ENCODE measurements at places on chromosomes 5 and 9.
A peak's percentile ranks its signal among the peaks of the same experiment; 100 is the strongest.

DNA sequence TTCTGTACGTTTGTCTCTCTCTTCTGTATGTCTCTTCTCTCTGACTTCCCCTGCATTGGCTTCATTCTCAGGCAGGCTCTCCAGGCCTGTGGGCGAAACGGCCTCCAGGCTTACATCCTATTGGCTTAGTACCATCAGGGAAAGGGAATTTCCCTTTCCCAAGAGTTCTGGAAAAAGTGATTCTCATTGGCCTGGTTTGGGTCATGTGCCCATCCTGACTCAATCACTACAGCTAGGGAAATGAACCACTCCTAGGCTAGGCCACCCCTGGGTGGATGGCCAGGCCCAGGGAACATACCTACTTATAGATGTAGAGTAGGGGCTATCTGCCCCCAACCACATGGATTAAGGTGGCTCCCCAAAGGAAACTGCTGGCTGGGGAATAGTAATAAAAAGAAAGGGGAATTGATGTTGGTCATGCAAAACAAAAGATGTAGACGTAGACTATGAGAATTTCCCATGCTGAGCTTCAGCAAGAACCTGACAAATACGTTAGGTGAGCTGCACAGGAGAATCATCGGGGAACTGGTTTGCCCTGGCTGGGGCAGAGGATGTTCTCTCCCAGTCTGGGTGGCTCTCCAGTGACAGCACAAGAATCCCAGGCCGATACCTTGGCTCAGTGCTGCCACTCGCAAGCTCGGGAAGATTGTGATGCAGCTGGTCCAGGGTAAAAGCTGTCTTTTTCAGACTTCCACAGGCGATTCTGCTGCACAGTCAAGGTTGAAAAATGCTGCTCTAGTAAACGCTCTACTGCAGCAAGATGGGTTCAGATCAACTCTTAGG lies 3.7 kb upstream of the EGR1 start:
- DNase-seq, result no peak

GRCh38 chr9:4116723-4117460 lies 183.0 kb downstream of the GLIS3 start:
- no peak for DNase-seq

DNA sequence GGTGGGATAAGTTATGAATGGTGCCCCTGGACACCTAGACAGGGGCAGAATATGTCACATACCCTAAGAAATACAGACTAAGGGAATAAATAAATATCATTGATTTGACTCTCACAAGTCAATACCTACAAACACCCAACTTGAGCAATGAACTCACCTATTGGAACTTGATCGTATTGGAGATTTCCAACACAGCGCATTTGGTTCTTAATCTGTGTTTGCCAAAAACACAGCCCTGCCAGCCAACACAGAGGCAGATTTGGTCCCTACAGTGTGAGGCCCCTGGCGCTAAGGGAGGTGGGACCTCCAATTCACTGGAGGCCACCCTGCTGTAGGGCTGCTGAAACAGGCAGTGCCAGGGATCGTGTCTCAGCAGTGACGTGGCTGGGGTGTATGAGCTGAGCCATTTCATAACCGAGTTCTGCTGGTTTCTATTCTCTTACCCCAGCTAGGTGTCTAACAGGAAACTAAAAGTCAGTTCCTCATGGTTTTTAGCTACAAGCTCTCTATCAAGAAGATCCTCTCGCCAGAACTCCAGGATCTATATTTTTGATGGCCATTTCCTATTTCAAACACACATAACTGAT lies 84.5 kb downstream of the SLC1A1 start:
- no peak for DNase-seq

DNA sequence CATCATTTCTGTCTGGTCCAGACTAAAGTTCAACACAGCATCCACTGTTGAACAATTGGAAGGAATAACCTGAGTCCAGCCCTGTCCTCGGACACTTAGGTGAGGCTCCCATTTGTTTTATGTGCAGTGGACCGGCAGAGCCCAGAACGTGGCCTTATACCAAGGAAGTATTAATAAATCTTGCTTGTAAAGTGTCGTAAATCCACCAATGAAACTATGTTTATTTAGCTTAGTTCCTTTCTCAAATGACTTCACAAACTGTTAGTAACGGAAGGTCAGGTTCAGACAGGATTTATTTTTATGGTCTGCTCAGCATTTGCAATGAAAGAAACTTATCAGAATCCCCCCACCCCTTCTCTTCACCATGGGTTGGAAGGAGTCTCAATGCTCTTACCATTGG lies 149.5 kb downstream of the PCSK1 start:
- DNase-seq, result no peak

DNA sequence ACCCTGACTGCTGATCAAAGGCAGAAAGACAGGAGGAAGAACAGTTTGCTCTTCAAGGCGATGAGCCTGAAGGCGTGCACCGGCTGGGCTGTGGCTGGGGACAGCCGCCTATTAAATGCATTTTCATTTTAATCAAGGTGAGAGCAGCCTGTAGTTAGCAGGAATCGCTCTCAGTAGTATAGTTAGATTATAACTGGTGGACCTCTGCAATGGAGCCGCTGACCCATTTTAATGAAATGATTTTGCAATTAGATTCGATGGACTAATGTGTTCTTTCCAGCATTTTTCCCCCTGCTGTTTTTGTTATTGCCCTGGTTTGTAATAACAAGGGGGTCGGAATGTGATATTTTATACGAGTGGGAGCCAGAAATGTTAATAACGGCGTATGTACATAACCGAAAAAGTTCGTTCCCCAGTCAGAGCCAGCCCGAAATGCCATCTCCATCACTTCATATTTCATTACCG lies 185.9 kb upstream of the PANK3 start:
- DNase-seq, result no peak

DNA sequence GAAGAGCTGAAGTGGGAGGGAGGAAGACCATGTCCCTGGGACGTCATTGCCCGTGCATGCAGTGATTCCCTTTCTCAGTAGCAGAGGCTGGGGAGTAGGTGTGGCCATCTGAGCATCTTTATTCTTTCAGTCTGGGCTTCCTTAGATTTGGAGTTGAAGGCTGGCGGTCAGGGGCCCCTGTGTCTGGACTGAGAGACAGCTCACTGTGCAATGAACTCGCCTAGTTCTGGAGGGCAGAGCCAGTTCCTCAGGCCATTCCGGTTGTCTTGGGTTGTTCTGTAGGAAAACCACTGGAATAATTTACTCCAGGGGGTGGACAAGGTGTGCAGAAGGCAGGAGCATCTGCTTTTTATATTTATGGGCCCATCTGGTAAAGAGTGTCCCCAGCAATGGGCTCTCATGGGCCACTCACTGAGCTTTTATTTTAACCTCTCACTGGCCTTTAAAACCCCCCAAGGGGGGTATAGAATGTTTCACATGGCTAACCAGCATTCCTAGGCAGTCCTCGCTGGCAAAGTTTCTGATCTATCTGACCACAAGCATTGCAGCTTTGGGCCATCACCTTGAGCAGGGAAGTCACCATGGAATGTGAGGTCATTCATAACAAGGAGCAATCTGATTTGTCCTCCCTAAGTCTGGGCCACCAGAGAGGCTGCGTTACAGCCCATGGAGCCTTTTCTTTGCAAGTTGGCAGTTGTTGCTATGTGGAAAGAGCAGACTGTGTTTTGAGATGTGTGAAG lies 9.2 kb downstream of the STC2 start:
- DNase-seq, result no peak

GRCh38 chr5:89351222-89351621 lies 468.2 kb upstream of the MEF2C start:
- DNase-seq, result no peak

DNA sequence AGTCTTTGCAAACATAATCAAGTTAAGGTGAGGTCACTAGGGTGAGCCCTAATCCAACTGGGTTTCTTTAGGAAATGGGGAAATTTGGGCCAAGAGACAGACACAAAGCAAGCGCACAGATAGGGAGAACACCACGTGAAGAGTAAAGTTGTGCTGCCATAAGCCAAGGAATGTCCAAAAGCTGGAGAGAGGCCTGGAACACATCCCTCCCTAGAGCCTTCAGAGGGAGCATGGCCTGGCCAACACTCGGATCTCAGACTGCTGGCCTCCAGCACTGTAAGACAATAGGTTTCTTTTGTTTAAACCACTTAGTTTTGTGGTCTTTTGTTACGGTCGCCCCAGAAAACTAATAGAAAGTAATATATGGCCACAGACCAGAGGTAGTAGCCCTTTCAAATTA lies 8.1 kb upstream of the ROR2 start:
- no peak for DNase-seq

DNA sequence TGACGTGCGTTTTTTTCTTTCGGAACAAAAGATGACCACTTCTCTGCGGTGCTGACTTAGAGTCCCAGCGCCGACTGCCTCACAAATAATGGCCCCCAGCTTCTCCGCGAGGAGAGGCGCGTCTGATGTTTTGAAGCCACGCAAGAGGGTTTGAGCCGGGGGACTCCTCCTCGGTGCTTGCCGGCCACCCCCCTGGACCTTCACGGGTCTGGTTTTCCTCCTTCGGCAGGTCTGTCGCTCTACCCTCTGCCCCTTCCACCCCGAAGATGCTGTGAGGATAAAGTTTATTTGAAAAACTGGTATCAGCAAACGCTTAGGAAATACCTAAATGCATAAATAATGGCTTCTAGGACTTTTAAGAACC lies 584 bp downstream of the USP20 start:
- DNase-seq, result no peak

DNA sequence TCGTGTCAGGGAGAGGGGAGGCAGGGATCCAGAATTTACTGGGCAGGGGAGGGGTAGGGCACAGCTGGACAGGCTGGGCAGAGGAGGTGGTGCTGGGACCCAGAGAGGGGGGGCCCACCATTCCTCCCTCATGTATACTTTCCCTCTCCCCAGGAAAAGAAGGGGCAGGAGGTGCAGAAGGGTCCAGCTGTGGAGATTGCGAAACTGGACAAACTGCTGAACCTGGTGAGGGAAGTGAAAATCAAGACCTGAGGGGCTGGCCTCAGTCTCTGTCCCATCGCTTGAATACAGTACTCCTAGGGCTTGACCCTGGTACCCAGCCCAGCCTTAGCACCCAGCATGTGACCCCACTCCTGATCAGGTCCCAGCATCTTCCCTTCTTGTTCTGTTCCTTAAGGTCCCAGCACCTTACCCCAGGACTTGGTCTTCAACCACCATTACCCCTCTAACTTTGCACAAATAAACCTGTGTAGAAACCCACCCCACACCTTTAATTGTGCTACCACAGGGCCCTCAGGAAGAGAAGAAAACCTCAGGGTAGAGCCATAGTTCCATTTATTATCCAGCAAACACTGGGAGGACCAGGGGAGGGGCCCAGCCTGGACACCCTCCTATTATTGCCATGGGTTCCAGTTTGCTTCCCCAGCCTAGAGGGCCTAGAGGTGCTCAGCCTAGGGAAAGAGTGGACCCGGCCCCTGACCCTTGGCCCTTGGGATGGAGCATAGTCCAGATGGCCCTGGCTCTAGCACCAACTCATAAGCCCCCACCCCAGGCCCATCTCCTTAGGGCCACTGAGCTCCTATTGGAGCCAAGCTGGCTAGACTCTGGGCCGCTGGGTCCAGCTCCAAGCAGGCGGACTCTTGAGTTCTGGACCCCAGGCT lies 2.0 kb downstream of the ENHO start:
- no peak for DNase-seq

- no peak for DNase-seq
Measured at GRCh38 chr5:11322133-11322532, 561.1 kb upstream of the DAP start.

GRCh38 chr9:85114799-85115198 lies 445.3 kb downstream of the NTRK2 start:
- no peak for DNase-seq

DNA sequence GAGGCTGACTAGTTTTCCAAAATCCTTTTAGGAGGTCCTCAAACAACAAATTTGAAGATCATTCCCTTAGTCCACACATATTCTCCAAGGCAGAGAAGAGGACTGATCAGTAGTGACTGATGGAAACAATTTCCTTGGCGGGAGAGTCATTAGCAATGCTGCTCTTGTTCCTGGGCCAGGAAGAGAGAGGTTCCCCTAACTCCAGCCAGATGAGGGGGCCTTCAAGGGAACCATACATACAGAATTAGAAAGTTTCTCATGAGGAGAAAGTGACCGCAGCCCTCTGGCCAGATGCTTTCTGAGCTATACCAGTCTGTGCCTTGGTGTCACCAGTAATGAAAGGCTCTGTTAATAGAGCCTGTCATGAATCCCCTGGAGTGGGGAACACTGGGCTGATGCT lies 539.4 kb downstream of the BNC2 start:
- DNase-seq, result no peak

DNA sequence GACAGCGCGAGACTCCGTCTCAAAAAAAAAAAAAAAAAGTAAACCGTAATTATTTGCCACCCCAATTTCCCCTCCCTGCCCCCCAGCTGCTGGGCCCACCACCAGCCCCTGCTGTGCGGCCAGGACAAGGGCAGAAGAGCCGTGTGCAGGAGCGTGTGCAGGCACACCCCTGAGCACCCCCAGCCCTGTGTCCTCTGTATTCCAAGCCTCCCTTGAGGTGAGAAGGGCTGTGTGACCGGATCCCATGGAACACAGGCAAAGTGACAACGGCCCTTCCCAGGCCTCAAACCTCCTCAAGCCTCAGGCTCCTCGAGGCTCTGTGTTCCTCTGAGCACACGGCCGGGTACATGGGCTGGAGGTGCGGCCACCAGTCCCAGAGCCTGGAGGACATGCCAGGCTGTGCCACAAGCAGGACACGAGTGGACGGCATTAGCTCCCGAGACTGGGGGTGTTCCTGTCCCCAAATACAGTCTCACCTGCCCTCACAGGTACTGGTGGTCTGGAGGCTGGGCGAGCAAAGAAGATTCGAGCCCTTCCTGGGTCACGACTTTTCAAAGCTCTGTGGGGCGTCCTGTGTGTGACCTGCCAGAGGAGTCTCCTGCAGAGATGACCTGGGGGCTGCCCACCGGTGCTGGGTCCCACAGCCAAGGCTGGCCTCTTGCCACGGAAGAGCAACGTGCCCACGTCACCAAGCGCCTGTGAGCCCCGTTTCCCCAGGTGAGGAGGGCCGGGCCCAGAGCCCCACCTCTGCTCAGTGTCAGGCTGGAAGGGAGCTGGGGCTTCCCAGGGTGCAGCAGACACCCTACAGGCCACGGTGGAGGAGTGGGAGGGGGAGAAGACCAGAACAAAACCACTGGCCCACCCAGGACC lies 47.1 kb upstream of the SIMC1 start:
- no peak for DNase-seq

DNA sequence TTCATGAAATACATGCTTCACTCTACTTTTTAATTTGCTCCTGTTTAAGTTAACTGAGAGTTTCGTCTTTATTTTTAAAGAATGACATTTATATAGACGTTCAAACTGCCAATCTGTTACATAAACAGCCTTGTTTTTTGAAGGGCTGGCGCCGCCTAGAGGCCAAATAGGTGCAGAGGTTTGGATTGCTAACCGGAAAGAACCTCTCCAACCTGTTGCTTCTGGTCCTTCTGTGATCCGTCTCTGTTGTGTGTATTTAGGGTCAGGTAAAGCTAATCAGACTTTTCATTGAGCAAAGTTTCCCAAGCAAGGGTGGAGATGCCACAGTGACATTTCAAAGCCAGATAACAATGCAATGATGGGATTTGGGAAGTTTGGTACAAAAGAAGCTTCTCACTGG lies 39.5 kb upstream of the GLIS3 start:
- peak; percentile 61 for DNase-seq

Measured in activated T-helper 1 cell treated with anti-CD3 and anti-CD28 coated beads, Interleukin-2, amount 50 U/mL, for 16 hours (primary cell).